NCI-H526 (cell line): ENCODE measurements at places on chromosomes 1 and 21.

DNA sequence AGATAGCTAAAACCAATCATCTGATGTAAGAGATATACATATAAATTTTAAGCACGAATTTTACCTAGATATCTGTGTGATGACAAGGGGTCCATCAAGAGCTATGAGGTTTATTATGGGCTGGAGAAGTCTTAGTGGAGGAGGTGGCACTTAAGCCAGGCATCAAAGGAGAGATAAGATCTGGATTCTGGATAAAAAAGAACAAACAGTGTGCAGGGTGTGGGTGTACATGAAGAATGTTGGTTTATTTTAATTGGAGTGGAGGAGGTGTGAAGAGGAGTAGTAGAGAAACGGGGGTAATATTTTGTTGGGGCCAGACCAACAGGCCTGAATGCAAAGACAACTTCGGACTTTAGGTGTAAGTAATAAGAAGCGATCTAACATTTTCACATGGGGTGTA, 80.6 kb downstream of the TM2D1 start:
- no peak for DNase-seq

GRCh38 chr1:117146072-117146471, 24.5 kb upstream of the TRIM45 start:
- DNase-seq, result no peak

GRCh38 chr1:103941086-103941485, 191.4 kb downstream of the AMY1C start:
- no peak for DNase-seq

GRCh38 chr1:172952516-172952915, 98.2 kb downstream of the TNFSF18 start:
- DNase-seq, result no peak
